ENCODE measurements at places on chromosomes 1 and 21.

- DNase-seq = no peak
Measured at GRCh38 chr1:10814976-10815857, 18.8 kb upstream of the CASZ1 start.

DNA sequence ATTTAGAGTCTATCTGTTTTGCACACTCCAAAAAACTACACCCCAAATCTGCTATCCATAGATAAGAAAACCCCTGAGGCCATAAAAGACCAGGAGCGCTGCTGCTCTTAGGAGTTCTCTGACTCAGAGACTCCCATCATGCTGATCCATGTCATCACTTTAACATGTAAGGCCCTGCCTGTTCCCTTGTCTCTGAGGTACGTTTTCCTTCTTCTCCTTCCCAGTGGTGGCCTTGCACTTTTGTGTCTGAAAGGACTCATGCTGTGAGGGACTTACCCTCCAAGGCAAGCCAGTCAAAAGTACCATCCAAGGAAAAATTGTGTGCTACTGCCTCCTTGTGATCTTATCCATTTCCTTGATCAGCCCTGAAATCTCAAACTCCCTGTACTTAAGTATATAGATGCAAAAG is 427.4 kb upstream of the NCAM2 start:
- DNase-seq = no peak

GRCh38 chr1:185315445-185316071 is 1.5 kb downstream of the IVNS1ABP start:
- no peak for DNase-seq

- DNase-seq = no peak
Measured at GRCh38 chr1:93581917-93582850, 99.5 kb downstream of the BCAR3 start.

- no peak for DNase-seq
Measured at GRCh38 chr1:16218014-16218673, 5.7 kb upstream of the ARHGEF19 start.

- no peak for DNase-seq
Measured at GRCh38 chr1:192951691-192952460, 107.3 kb downstream of the UCHL5 start.

- no peak for DNase-seq
Measured at GRCh38 chr1:236800002-236800620, 5.0 kb downstream of the MTR start.

GRCh38 chr21:31030367-31031106 is 7.7 kb downstream of the KRTAP19-8 start:
- DNase-seq = no peak

GRCh38 chr1:27133991-27134390 is 20.9 kb downstream of the SLC9A1 start:
- DNase-seq = no peak

DNA sequence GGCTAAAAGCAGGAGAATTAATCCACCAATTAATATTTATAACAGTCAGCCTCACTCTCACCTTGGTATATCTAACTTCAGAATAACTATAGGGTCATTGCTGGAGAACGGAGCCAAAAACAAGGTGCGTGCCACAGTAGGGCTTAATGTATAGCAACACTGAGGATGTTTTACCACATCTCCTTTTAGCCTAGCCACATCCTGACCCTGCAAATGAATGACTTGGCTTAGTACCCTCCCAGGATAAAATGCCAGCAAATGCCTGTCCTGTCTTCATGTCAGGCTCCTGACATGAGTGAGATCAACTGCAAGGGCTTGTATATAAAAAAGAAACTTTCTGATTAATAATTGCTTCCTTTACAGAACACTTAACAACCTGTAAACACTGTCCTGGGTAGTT is 2.7 kb upstream of the CDC42BPA start:
- DNase-seq = no peak

- no peak for DNase-seq
Measured at GRCh38 chr1:161052899-161053298, 7.1 kb upstream of the USF1 start.

Data from stimulated activated CD4-positive, alpha-beta T cell treated with anti-CD3 and anti-CD28 coated beads, TNF-alpha, amount 100 ng/mL, for 48 hours (primary cell).